ENCODE measurements at places on chromosomes 5 and 9.

DNA sequence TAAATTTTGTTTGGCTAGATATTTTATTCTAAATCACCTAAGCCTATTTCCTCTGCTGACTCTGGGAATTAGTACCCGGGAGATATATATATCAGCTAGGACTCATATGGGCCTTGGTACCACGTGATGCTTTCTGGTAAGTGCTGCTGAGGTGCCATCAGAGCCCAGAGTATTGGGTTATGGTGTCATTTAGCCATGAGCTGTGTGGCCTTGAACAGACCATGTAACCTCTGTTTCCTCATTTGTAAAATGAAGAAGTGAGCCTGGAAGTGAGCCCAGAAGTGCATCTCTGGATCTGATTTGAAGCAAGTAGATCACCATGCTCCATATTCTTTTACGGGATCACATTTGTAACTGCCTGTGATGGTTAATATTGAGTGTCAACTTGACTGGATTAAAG, 126.1 kb downstream of the GPBP1 start:
- DNase-seq: no peak

GRCh38 chr5:104045987-104046386, 483.4 kb upstream of the NUDT12 start:
- no peak for DNase-seq

DNA sequence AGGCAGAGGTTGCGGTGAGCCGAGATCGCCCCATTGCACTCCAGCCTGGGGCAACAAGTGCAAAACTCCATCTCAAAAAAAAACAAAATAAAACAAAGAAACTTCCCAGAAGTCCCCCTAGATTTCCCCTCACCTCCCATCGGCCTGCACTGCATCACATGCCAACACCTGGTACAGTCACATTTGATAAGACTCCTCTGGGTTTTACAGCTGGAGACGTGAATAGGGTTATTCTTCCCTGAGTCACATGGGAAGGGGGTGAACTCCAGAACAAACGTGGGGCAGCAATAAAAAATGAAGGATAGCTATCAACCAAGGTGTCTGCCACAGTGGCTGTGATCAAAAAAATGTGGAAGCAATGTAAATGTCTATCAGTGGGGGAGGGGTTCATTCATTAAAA, 26.0 kb downstream of the SPRY4 start:
- DNase-seq: no peak

DNA sequence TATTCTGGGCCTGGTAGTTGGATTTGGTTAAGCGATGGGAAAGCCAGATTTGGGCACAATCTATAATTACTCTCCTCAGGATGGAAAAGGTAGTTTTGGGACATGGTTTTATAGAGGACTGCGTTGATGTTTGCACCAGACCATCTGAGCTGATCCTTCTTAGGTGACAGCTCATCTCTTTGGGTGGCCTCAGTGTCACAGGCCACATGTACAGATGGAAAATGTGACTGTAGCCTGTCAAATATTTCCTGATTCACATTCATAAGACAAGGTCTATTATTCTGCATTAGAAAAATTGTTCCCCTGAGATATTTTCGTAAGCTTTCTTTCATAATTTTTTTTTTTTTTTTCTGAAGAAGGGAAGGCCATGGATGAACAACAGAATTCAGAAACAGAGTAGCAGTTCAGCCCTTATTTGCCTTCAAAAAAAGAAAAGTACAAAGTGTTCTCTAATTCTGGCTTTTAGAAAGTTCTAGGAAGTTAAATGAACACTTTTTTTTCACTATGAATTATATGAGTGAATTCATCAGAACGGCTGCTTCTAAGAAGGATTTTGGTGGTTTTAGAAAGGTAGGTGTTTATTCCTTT, 81.0 kb downstream of the NNT start:
- no peak for DNase-seq

GRCh38 chr5:181151146-181151545, 3.8 kb downstream of the OR2V2 start:
- no peak for DNase-seq

DNA sequence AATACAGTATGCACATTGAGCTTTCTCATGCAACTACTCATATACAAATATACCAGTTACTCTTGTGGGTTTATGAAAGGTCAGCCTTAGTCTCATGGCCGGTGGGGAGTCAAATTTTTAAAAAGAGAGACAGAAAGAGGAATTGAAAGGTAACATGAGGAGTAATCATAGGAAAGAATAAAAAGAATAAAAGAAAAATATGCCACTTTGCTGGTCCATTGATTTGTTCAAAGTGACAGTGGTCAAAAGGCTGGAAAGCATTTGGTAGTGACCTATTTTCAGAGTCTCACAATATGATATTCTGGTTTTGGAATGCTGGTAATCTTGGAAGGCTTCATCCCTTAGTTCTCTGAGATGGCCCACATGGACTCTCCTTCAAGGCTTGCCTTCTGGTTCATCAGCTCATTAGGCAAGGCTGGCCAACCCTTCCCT, 67.0 kb downstream of the ZNF366 start:
- no peak for DNase-seq

DNA sequence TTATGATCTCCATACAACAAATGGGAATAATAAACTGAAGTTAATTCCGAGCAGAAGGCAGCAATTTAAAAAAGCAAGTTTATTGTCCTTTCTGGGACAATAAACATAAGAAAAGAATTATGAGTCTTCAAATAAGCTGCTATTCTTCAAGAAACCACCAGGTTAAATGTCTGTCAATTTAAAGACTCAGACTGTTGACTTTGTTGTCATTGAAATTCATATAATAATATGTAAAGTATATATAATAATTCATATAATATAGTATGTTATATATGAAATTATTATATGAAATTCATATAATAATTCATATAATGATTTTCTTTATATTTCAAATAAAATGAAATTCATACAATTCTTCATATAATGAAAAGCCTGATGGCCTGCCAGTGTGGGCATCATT, 497.5 kb upstream of the RGMB start:
- no peak for DNase-seq

- DNase-seq: no peak
Measured at GRCh38 chr5:149764086-149764485, 34.0 kb downstream of the PPARGC1B start.

- no peak for DNase-seq
Measured at GRCh38 chr5:74889523-74890105, 23.4 kb upstream of the FAM169A start.

- DNase-seq: no peak
Measured at GRCh38 chr5:45779874-45780671, 83.9 kb upstream of the HCN1 start.

GRCh38 chr5:139903795-139904565, 108.4 kb downstream of the PSD2 start:
- no peak for DNase-seq

GRCh38 chr9:92790542-92791527, 26.2 kb upstream of the BICD2 start:
- peak; percentile 67 for DNase-seq

GRCh38 chr5:135593886-135594285, 15.1 kb upstream of the CXCL14 start:
- DNase-seq: no peak

GRCh38 chr5:35776757-35777156, 79.9 kb upstream of the IL7R start:
- DNase-seq: no peak

DNA sequence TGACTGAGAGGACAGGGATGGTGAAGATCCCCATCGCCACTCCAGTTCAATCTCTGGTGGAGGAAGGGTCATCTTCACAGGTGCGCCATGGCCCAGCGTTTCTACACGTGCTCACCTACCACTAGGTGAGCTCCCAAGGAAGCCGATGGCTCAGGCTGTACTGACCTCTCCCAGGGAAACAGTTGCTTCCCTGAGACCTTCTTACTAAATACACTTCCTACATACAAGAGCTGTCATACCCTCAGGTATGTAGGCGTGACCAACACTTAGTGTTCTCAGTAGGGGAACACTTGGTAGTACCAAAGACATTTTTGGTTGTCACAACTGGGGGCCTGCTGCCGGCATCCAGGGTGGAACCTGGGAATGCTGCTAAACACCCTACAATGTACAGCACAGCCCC, 75.2 kb downstream of the TENT4A start:
- DNase-seq: no peak

DNA sequence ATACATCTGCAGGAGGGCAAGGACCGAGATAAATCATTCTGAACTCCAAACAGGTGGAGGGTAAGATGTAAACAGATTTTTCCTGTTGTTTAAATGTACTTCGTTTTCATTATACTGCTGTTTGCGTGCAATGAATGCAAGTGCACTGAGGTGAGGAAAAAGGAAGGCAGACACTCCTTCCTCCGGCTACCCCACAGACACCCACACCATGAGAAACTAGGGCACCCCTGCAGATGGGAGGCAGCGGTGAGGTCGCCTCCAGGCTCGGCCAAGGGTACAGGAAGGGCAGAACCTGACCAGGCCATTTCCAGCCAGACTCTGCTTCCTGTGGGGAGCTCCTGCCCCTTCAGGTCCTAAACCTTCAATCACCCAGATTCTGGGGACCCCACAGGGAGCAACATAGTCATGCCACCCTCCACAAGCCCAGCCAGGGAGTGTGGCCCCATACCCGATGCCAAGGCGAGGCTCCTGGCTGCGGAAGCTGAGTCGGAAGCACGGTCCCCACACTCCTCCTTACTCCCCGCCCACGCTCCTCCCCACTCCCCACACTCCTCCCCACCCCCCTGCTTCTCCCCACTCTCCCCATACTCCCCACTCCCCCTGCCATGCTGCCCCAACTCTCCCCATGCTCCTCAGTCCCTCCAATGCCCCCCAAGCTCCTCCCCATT, 37.1 kb downstream of the VAV2 start:
- no peak for DNase-seq

DNA sequence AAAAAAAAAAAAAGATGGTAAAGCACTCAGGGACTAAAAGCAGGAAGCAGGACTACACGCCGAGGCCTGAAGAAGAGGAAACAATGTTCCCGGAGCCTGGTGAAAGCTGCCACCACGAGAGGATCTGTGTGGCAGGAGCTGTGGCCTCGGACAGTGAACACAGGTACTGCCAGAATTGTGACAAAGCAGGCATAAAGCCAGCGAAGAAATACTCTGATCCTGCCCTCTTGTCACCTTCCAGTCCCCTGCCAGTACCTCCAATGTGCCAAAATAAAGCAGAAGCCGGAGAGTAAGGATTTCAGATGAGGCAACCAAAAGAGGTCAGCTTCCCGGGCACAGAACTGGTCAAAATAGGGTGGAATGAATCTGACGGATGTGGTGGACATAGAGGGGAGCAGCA, 211.5 kb upstream of the TARS1 start:
- DNase-seq: no peak

- no peak for DNase-seq
Measured at GRCh38 chr5:177430140-177430951, 3.9 kb downstream of the GRK6 start.

DNA sequence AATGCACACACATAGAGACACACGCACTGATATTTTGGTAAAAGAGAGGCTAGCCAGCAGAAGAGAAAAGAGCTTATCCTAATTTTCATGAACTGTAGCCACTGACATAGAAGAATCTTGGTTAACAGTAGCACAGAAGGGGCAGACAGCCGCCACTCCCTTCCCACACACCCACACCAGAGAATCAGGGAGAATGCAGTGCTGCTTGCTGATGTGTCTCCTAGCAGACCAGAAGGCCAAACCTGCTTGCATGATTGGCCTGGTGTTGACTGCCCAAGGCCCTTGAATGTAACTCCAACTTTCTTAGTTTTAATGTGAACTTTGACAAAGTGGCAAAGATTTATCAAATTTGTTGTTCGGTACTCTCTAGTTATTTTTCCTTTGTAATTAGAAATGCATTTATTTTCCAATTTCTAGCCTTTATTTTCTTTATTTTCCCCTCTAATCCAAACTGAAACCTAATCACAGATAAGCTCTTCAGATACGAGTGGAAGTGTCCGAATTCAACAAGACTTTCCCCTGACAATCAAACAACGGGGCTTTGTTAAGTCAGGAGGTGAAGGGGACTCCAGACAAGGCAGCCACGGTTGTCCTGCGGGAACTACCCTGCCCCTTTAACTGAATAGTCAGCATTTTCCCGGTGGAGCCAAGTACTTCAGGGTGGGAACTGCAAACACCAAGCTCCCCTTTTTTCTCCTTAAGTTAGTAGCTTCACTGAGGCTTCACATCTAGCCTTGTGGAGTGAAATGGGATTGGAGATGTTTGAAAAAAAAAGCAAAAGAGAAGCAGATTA, 81.9 kb upstream of the CTSL start:
- DNase-seq: no peak

DNA sequence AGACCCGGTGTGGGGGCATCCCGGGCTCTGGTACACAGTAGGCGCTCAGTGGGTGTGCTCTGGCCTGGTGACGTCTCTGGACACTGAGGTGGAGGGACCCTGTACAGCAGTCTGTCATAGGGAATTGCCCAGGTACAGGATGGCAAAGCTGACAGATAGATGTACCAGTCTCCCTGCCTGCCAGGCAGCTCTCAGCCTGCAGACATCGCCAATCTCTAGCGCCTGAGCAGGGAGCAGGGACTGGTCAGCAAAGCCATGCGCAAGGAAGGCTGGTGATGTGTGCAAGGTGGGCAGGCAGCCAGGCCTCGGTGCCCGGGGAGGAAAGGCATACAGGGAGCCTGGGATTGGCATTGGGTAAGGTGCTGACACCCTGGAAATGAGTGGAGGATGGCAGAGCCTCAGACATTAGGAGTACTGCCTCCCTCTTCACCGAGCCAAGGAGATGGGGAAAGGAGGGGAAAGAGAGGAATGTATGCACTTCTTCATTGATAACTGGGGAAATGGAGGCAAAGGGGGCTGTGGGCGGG, 33.9 kb upstream of the BRD3 start:
- DNase-seq: no peak

DNA sequence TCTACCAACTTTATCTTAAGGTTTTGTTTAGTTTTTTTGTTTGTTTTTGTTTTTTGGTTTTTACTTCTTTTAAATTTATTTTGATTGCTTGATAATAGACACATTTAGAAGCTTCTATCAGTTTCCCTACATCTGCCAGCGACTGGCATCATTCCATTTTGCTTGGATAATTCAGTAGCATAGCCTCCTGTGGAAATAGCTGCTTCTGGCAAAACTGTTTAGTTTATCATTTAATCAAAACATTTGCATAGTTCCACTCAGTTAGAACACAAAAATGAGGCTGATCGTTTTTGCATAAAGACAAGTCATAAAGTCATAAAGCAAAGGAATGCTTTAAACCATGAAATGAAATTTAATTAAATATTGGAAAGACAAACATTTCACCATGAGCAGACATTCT, 133.7 kb upstream of the NFIL3 start:
- DNase-seq: no peak

DNA sequence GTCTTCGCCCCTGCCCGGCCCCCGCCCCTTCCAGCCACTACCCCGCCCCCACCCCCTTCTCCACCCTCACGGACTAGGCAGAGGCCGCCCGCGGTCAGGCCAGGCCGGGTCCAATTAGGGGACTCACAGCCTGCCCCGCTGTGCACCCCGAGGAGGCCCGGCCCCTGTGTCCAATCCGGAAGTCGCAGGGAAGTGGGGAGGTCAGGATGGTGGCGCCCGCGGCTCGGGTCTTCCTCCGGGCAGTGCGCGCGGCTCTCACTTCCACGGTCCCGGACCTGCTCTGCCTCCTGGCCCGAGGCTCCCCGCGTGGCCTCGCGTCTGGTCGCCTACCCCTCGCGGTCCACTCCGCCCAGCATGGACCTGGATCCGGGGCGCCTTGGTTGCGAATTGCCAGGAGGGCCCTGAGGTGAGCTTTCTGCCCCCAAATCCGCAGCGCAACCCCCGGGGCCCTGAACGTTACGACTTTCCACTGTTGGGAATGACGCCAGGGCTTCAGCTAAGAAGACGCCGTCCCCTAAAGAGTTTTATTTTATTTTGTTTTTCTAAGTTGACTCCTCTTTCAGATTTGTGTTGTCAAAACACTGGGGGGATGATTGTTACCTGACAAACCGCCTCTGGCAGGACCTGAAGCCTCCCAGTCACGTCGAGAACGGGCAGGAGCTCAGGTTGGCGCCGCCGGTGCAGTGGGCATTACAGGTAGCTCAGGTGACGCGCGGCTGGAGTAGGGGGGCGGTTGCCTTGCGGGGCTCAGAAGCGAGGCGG, 763 bp upstream of the IRX2 start:
- DNase-seq: peak; percentile 36

All from fibroblast of skin of abdomen (primary cell).